ENCODE measurements at places on chromosomes 3 and 15. TPM values are rescaled to one million over a fixed set of nuclear protein-coding genes. Genes with fewer than 3 reads are reported as not detected.
A peak's percentile ranks its signal among the peaks of the same experiment; 100 is the strongest.

Gene MTHFS
- 48.2 TPM for total RNA-seq

Gene CLDN11
- 0.51 TPM for total RNA-seq

Gene NLGN1
- total RNA-seq, result not detected

Gene LRRN1
- total RNA-seq, result 0.84 TPM

Gene KLHL40
- not detected for total RNA-seq

Gene MGLL
- 7.8 TPM for total RNA-seq

Gene COL6A6
- not detected for total RNA-seq

Gene SUCNR1
- total RNA-seq, result not detected

Gene CTXND1
- total RNA-seq, result 0.14 TPM

DNA sequence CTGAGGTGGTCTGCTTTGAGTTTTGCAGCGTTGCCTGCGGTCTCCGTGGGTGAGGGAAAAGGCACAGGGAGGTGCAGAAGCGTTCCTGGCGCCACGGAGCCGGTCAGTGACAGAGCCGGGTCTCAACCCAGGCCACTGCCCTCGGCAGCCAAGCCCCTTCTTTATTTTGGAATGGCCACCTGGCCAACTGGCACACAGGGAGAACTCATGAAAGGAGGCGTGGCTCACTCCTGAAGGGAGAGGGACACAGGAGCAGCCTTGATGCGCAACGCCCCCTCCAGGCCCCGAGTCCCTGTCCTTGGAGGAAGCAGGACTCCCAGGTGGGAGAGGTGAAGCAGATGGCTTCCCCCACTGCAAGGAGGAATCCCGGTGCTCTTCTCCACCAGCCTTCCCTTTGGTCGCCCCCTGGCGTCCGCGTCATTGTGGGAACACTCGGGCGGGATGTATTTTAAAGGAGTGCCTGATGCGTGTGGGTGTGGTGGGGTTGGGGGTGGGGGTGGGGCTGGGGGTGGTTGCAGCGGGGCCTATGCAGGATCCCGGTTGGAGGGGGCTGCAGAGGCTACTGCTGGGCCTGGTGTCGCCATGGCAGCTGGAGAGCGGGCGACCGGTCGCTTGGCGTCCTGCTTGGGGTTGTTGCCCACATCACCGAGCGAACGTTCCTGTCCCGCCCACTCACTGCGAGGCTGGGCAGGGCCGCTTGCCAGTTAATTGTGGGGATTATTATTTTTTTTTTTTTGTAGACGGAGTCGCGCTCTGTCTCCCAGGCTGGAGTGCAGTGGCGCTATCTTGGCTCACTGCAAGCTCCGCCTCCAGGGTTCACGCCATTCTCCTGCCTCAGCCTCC, 32.6 kb downstream of the APBA2 start:
- no peaks in the 10 kb centered on the region for H3K4me1 ChIP-seq
- no peaks in the 10 kb centered on the region for H3K27me3 ChIP-seq
- H3K36me3 ChIP-seq, result no peaks in the 10 kb centered on the region
- H3K4me3 ChIP-seq, result no peak overlapping the region
- DNase-seq, result no peak
- no peak overlapping the region for H3K27ac ChIP-seq

- H3K4me1 ChIP-seq, result peaks cover 5% of the 10 kb centered on the region
- no peak overlapping the region for H3K4me3 ChIP-seq
- H3K36me3 ChIP-seq, result no peaks in the 10 kb centered on the region
- H3K27ac ChIP-seq, result no peak overlapping the region
These were observed 61.8 kb upstream of the RBP1 start for GRCh38 chr3:139601191-139601961.

GRCh38 chr3:9769426-9770275, at the start of gene CAMK1:
Gene CAMK1 (minus strand): TSS chr3:9769947. CDS start chr3:9767749, 2,198 bp downstream.
- H3K27me3 ChIP-seq, result no peaks in the 10 kb centered on the region
- no peaks in the 10 kb centered on the region for H3K36me3 ChIP-seq
- H3K4me3 ChIP-seq, result peak within 1 kb of the TSS; percentile 62
- DNase-seq, result peak; percentile 69

- H3K27me3 ChIP-seq, result no peaks in the 10 kb centered on the region
- no peaks in the 10 kb centered on the region for H3K36me3 ChIP-seq
- no peak overlapping the region for H3K4me3 ChIP-seq
- H3K4me1 ChIP-seq, result no peaks in the 10 kb centered on the region
These were observed 296.0 kb upstream of the ADAMTS9 start for GRCh38 chr3:64983583-64984359.

- no peak overlapping the region for H3K27ac ChIP-seq
- no peak for DNase-seq
- no peaks in the 10 kb centered on the region for H3K4me1 ChIP-seq
These were observed 199.9 kb downstream of the UBE3A start for GRCh38 chr15:25238716-25239470.

GRCh38 chr3:142086581-142087090, 62.7 kb downstream of the TFDP2 start:
- H3K4me1 ChIP-seq, result peaks cover 35% of the 10 kb centered on the region
- no peak overlapping the region for H3K4me3 ChIP-seq

DNA sequence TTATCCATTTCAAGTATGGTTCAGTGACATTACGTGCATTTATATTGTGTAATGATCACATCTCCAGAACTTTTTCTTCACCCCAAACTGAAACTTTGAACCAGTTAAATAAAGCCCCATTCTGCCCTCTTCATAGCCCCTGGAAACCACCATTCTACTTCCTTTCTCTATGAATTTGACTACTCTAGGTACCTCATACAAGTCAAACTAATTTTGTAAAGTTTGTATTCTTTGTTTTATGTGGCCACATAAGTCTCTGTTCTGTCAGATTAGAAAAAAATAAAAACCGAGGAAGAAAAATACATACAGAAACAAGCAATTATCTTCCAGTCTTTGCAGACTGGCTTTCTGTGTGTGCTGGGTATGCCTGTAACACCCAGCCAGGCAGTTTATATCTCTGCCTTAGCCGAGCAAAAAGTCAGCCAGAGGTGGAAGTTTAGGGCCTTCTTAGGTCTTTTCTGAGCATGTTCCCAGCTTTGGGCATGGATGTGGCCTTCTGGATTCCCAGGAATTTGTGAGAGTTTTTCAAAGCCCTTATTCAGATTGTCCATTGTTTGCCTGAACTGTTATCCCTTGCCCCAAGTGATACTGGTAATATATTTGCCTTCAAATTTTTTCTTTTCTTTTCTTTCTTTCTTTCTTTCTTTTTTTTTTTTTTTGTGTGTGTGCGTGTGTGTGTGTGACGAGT, 6.0 kb upstream of the GRAMD1C start:
- H3K27ac ChIP-seq, result no peak overlapping the region
- no peak overlapping the region for H3K4me3 ChIP-seq
- H3K36me3 ChIP-seq, result no peaks in the 10 kb centered on the region
- DNase-seq, result no peak

DNA sequence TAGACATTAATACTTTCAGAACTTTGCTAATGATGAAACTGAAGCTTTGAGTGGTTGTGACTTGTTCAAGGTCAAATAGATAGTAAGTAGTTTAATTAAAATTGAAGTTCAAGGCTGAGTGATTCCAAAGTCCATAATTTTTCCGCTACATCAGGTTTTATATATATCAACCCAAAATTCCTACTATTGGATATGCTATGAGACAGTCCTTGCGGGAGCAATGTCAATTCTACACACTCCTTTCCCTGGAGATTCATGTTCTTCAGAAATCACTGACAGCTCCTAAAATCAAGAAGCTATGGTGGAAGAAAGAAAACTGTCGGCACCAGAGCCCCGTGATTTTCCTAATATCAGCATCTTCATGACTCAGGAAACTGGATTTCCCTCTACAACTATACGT, 167.6 kb downstream of the EPHA3 start:
- no peaks in the 10 kb centered on the region for H3K36me3 ChIP-seq
- DNase-seq, result no peak
- H3K4me3 ChIP-seq, result no peak overlapping the region
- H3K4me1 ChIP-seq, result no peaks in the 10 kb centered on the region
- no peaks in the 10 kb centered on the region for H3K27me3 ChIP-seq
- no peak overlapping the region for H3K27ac ChIP-seq

- H3K36me3 ChIP-seq, result no peaks in the 10 kb centered on the region
- no peaks in the 10 kb centered on the region for H3K27me3 ChIP-seq
- peak; percentile 61 for DNase-seq
- H3K4me1 ChIP-seq, result peaks cover 14% of the 10 kb centered on the region
These were observed 25.7 kb downstream of the RGMA start for GRCh38 chr15:93063262-93063671.

DNA sequence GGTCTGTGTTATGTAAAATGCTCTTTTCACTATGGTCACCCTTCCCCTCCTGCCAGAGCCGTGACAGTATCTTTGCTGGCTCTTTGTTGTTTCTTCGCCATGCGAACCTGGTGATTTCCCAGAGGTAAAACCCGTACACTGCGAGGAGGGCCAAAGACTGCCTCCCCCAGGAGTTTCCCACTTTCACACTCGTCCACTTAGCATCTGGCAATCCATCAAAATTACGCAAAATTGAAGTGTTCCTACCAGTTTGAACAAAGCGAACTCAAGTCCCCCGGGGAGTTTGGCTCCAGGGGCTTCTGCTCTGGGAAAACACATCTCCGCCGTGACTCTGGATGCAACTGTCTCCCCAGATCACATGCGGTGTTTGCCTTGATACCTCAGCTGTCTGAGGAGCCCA, 239.9 kb downstream of the FAM43A start:
- no peak for DNase-seq
- no peaks in the 10 kb centered on the region for H3K27me3 ChIP-seq
- no peak overlapping the region for H3K4me3 ChIP-seq
- H3K27ac ChIP-seq, result no peak overlapping the region
- peaks cover 23% of the 10 kb centered on the region for H3K4me1 ChIP-seq

GRCh38 chr3:30475809-30476178, 130.6 kb upstream of the TGFBR2 start:
- no peaks in the 10 kb centered on the region for H3K4me1 ChIP-seq
- no peaks in the 10 kb centered on the region for H3K36me3 ChIP-seq
- DNase-seq, result no peak
- H3K27me3 ChIP-seq, result no peaks in the 10 kb centered on the region
- H3K27ac ChIP-seq, result no peak overlapping the region

- H3K27ac ChIP-seq, result no peak overlapping the region
- DNase-seq, result no peak
- no peak overlapping the region for H3K4me3 ChIP-seq
- no peaks in the 10 kb centered on the region for H3K36me3 ChIP-seq
These were observed 243.1 kb upstream of the SETMAR start for GRCh38 chr3:4060064-4060463.

GRCh38 chr3:167899093-167899492, 163.6 kb downstream of the SERPINI1 start:
- no peaks in the 10 kb centered on the region for H3K27me3 ChIP-seq
- no peak overlapping the region for H3K27ac ChIP-seq
- no peak overlapping the region for H3K4me3 ChIP-seq

- H3K4me1 ChIP-seq, result no peaks in the 10 kb centered on the region
- H3K27me3 ChIP-seq, result no peaks in the 10 kb centered on the region
- DNase-seq, result no peak
- H3K36me3 ChIP-seq, result no peaks in the 10 kb centered on the region
- H3K4me3 ChIP-seq, result no peak overlapping the region
These were observed 900.6 kb downstream of the TUSC7 start for GRCh38 chr3:117610156-117610555.

GRCh38 chr3:59704292-59704691, 654.5 kb upstream of the CFAP20DC start:
- H3K27ac ChIP-seq, result no peak overlapping the region
- H3K4me1 ChIP-seq, result no peaks in the 10 kb centered on the region
- no peak overlapping the region for H3K4me3 ChIP-seq
- no peak for DNase-seq
- no peaks in the 10 kb centered on the region for H3K27me3 ChIP-seq

DNA sequence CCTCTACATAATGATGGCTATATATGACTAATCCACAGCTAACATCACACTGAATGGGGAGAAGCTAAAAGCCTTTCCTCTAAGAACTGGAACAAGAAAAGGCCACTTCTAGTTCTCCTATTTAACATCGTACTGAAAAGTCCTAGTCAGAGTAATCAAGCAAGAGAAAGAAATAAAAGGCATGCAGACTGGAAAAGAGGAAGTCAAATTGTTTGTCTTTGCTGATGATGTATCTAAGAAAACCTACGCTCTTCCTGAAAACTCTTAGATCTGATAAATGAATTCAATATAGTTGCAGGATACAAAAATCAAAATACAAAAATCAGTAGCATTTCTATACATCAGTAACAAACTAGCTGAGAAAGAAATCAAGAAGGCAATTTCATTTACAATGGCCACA, 116.9 kb downstream of the TP63 start:
- H3K27me3 ChIP-seq, result no peaks in the 10 kb centered on the region
- H3K36me3 ChIP-seq, result no peaks in the 10 kb centered on the region
- H3K4me1 ChIP-seq, result no peaks in the 10 kb centered on the region
- no peak for DNase-seq

DNA sequence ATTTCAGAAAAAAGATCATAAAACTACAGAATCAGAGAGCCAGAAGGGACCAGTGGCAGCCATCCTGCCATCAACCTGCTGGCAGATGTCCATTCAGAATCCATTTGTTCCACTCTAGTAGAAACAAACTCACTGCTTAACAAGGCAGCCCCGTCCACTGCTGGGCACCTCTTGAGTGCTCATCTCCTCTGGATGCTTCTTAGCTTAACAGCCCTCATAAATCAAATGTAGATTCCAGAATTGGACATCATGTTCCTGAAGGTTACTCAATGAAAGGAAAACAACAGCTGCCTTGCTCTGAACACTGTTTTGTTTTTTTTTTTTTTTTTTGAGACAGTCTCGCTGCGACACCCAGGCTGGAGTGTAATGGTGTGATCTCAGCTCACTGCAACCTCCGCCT, 37.3 kb downstream of the ABCC5 start:
- no peaks in the 10 kb centered on the region for H3K36me3 ChIP-seq
- no peak for DNase-seq
- no peaks in the 10 kb centered on the region for H3K27me3 ChIP-seq
- H3K27ac ChIP-seq, result no peak overlapping the region

- H3K27ac ChIP-seq, result no peak overlapping the region
- H3K4me1 ChIP-seq, result peaks cover 10% of the 10 kb centered on the region
- no peak for DNase-seq
These were observed 15.2 kb downstream of the NRROS start for GRCh38 chr3:196654735-196655090.

- H3K36me3 ChIP-seq, result no peaks in the 10 kb centered on the region
- H3K4me1 ChIP-seq, result no peaks in the 10 kb centered on the region
- no peaks in the 10 kb centered on the region for H3K27me3 ChIP-seq
- H3K27ac ChIP-seq, result no peak overlapping the region
- H3K4me3 ChIP-seq, result no peak overlapping the region
These were observed 256.4 kb upstream of the SOX2 start for GRCh38 chr3:181455276-181455675.

GRCh38 chr3:112351036-112351435, 18.1 kb downstream of the CD200 start:
- no peaks in the 10 kb centered on the region for H3K4me1 ChIP-seq
- no peaks in the 10 kb centered on the region for H3K36me3 ChIP-seq
- H3K27me3 ChIP-seq, result no peaks in the 10 kb centered on the region
- H3K27ac ChIP-seq, result no peak overlapping the region

- no peaks in the 10 kb centered on the region for H3K4me1 ChIP-seq
- H3K4me3 ChIP-seq, result no peak overlapping the region
- H3K27me3 ChIP-seq, result no peaks in the 10 kb centered on the region
- H3K36me3 ChIP-seq, result no peaks in the 10 kb centered on the region
- no peak overlapping the region for H3K27ac ChIP-seq
These were observed 69.4 kb downstream of the ARNT2 start for GRCh38 chr15:80473286-80474223.
